ENCODE measurements at places on chromosomes 3 and 15.

DNA sequence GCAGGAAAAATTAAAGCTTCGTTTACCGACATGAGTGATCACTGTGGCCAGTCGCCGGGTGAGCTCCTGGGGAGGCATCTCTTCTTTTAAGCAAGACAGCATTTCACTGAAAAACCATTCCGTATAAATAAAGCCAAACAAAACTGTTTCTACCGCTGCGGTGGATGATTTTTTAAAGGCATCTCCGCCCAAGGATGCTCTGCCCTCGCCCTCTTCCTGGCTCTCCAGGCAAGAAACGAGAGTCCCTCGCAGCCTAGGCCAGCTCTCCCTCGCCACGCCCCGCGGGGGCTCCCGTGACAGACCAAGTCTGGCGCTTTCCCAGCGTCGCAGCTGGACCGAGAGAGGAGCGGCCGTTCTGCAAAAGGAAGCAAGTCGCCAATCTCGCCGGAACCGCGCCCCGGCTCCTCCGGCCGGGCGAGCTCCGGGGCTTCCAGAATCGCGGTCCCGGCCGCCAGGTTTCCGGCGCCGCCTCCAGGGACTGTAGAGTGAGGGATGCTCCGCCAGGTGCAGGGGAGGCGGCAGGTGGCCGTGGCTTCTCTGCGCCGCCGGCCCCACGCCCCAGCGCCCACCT, 458 bp downstream of the MCF2L2 start:
- DNase-seq = peak; percentile 34

DNA sequence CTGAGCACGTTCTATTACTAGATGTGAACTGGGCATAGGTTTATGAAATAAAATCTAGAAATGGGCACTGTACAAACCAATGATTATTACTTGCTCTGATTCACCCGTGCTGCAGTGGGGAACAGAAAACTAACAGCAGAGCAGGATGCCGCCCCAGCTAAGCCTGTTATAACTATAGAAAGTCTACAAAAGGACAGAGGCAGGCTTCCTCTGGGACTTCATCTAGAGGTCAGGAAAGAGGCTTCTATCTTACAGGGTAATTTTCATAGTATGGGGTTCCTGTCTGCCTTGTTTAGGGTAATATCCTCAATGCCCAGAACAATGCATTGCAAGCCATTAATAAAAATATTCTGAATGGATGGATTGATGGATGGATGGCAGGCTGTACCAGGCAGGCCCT, 177.0 kb upstream of the TBL1XR1 start:
- DNase-seq = no peak

DNA sequence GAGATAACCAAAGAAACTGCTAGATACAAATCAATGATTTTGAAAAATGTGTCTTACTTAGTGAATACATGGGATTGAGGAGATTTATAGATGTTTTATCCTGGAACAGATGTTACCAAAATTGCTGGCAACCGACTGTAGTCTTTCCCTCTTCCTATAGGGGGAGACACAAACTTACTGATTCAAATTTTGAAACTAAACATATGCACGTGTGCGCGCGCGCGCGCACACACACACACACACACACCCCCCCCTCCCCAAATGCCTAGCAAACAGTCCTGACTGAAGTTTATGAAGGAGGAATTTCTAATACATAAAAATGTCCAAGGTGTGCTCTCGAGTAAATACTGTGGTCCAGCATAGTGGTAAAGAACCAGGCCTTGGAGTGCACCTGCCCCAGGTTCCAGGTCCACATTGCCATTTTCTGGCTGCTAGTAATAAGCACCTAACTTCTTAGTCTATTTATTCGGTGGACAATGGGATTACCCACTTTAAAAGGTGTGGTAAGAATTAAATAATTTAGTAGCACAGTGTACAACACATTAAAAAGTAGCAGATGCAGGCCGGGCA, 18.5 kb upstream of the C3orf62 start:
- no peak for DNase-seq

GRCh38 chr15:99057020-99057419, 47.9 kb upstream of the SYNM start:
- DNase-seq = no peak

GRCh38 chr3:61562721-61563312, 1.4 kb downstream of the PTPRG start:
- DNase-seq = no peak

- DNase-seq = no peak
Measured at GRCh38 chr3:52895418-52895817, 1.9 kb downstream of the STIMATE start.

DNA sequence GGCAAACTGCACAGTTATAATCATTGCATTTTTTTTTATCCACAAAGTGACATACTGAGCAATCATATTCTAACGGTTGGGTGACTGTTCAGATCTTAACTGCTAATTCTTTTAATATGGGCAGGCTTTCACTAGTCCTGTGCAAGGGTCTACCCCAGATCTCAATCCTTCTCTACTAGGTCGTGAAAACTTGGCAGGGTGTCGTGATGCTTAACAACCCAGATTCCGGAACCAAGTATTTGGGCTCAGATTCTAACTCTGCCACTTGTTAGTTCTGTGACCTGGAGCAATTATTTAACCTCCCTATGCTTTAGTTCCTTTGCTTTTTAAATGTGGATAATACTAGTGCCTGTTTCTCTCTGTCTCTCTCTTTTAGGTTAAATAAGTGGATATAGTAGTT, 16.4 kb upstream of the ALDH1A2 start:
- DNase-seq = no peak

- DNase-seq = no peak
Measured at GRCh38 chr3:105397974-105398373, 31.3 kb downstream of the ALCAM start.

DNA sequence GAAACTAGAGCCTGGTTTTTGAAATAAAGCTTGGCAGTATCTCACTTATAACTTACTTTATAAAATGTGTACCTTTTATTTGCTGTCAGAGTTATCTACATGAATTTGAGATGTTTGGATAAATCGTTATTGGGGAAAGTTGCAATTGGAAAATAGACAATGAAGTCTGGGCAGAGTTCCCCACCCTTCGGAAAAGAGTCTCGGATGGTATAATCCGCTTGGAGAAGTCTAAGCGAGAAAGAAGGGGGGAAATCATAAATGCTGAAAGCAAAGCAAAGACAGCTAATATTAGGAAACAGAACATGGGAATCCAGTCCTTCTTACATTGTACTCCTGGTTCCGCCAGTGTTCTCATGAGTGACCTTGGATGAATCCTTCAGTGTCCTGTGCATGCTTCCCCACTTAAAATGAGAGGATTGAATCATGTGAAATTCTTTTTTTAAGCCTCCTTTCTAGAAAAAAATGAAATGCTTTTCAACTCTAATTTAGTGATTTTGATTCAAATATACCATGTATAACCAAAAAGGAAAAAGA, 162.4 kb downstream of the ATG7 start:
- DNase-seq = no peak

DNA sequence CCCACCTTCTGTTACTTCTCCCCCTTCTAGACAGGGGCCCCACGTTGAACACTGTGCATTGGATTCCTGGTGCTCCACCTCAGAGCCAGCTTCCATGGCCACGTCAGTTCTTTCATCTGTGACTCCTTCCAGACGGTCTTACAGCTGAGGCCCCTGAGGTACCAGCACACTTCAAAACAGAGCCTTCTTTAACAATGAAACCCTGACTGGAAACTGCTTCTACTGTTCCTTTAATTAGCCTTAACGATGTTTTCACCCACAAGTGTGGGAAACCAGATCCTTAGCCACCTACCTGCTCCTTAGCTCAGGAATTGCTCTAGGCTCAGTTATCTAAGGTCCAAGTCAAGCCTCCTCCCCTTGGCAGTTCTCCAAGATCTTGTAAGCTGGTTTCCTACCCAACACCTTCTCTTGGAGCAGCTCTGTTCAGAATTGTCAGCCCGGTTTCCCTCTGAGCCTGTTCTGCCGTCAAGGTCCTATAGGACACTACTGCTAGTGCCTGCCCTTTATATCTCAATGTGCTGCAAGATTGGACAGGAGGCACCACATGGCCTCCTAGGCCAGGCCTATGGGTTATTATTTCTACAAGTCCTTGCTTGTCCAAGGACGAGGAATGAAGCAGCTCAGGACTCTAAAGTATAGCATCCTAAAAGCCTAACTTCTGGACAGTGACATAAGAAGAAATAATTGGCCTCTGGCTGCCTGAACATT, 80.7 kb downstream of the FMN1 start:
- DNase-seq = no peak

- DNase-seq = no peak
Measured at GRCh38 chr3:104785947-104786346, 580.8 kb upstream of the ALCAM start.

GRCh38 chr3:112333002-112333380, at the start of gene CD200:
CD200 (plus strand) TSS chr3:112333156; CDS start chr3:112333213, 57 bp downstream.
- peak; percentile 81 for DNase-seq

DNA sequence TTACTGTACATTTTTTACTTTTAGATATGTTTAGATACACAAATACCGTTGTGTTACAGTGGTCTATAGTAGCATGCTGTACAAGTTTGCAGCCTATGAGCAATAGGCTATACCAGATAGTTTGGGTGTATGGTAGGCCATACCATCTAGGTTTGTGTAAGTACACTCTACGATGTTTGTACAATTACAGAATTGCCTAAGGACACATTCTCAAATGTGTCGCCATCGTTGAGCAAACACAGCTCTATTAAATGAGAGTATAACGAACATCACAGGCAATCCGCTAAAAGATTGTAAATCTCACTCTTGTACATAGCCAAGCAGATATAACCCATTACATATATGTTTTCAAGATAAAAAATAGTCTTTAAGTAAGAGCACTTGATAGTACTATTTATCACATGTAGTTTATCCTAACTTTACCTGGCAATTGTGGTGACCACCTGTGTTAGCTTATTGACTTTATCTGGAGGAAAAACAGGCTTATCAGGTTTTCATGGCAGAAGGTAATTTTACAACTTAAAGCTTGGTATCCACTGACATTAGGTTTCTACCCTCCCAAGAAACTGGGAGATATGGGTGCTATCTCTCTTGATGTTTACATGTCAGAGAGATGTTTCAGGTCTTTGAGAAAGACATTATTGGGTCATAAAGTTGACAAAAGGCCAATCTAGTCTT, 898.7 kb downstream of the NSUN3 start:
- DNase-seq = no peak

DNA sequence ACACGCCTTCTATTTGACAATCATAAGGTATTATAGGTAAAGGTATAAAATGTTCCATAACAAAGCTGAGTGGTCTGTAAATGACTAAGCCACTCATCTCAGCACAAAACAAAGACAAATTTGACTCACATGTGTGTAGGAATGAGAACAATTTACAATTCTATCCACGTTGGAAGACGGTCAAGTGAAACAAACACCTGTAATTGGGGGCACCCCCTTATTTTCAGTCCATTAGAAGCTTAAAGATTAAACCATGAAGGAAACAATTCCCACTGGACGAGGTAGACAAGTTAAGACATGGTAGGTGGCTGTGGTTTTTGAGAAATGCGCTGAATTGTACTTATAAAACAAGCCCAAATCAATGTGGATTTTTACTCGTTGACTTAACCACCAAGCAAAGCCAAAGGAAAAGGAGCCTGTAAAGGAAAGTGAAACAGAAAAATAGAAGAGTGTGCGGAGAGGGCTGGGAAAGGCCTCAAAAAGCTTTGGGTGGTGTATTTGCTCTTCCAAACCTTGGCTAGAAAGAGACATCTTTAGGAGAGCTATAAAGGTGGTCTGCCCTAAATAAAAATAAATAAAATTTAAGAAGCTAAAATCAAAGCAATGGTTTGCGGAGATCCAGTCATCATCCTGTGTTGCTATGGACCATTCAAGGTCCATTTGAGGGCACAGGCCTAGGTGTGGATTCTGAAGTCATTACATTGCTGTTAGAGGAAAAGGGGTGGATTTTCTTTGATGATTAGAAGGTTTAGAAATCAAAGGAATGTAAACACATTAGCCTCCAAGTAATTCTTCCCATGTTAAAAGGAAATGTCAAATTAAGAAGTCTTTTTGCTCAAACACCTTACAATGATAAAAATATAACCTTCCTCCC, 135.0 kb downstream of the TFG start:
- DNase-seq = no peak

- no peak for DNase-seq
Measured at GRCh38 chr3:112498914-112499711, at the start of gene BTLA. BTLA (minus strand) TSS chr3:112499472; CDS start chr3:112499358, 114 bp downstream.

DNA sequence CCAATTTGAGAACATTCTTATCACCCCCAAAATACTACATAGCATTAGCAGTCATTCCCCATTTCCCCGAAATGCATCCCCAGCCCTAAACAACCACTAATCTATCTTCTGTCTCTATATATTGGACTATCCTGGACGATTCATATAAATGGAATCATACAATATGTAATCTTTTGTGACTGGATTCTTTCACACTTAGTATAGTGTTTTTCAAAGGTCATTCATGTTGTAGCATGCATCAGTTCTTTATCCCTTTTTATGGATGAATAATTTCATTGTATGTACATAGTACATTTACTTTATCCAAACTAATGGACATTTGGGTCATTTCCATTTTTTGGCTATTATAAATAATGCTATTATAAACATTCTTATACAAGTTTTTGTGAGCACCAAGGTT, 27.5 kb upstream of the EIF1B start:
- no peak for DNase-seq

GRCh38 chr3:125602752-125603649, 7.7 kb upstream of the OSBPL11 start:
- DNase-seq = no peak

GRCh38 chr15:64763874-64764273, 11.5 kb downstream of the RBPMS2 start:
- no peak for DNase-seq

- DNase-seq = no peak
Measured at GRCh38 chr15:70227147-70227546, 129.4 kb upstream of the TLE3 start.

DNA sequence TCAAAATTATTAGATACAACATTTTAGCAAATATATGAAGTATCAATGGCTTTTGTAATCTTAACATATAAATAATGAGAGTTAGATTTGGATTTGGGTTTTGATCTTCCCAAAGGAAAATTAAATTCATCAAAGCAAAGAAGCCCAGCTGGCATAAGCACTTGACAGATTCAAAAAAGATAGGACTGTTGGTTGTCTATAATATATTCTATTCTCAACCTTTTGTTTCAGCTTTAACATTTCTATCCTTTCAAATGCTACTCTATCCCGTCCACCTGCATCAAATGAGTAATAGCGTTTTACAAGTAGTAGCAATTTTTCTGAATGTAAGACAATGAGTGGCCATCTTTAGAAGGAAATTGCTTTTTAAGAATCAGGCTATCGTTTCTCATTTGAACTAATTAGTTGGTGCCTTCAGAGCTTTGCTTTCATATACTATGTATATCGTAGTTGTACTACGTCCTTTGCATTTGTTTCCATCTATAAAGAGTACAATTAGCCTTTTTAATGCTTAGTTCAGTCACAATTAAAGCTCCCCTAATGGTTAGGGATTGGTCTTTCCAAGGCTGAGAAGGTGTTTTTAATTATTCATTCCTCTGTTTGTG, 278.0 kb downstream of the UBE2E2 start:
- no peak for DNase-seq

Data from NCI-H1092 (cell line).